ENCODE measurements at places on chromosomes 11 and 22.

DNA sequence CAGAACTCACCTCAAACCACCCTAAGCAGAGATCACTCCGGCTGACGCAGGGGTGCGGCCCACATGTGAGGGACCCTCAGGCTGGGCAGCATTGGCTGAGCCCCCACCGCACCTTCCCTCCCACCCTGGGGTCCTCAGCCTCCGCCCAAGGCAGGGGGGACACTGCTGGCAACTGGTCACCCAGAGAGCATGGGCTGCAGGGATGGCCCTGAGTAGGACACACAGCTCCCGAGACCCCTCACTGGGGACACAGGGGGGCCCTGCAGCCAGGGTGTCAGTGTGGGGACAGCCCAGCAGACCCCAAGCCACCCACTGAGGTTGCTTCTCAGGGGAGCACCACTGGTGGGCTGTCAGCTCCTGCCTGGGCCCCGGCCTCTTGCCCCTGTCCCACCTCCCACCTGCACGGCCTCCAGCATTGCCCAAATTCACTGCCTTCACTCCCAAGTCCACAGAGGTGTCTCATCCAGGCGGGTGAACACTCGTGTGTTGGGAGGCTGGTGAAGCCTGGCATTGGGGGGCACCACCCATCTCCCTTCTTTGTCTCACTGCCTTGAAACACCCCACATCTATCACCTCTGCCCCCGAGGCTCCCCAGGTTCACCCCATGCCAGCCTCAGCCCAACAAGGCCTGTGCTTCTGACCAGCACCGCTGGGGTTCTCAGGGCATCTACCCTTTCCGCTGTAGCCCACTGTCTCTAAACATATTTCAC lies 4.7 kb downstream of the C11orf21 start:
- DNase-seq: no peak

GRCh38 chr11:64196626-64197025 lies 9.9 kb upstream of the FERMT3 start:
- no peak for DNase-seq

- DNase-seq: no peak
These were observed 61.7 kb downstream of the ME3 start for GRCh38 chr11:86610559-86611341.

DNA sequence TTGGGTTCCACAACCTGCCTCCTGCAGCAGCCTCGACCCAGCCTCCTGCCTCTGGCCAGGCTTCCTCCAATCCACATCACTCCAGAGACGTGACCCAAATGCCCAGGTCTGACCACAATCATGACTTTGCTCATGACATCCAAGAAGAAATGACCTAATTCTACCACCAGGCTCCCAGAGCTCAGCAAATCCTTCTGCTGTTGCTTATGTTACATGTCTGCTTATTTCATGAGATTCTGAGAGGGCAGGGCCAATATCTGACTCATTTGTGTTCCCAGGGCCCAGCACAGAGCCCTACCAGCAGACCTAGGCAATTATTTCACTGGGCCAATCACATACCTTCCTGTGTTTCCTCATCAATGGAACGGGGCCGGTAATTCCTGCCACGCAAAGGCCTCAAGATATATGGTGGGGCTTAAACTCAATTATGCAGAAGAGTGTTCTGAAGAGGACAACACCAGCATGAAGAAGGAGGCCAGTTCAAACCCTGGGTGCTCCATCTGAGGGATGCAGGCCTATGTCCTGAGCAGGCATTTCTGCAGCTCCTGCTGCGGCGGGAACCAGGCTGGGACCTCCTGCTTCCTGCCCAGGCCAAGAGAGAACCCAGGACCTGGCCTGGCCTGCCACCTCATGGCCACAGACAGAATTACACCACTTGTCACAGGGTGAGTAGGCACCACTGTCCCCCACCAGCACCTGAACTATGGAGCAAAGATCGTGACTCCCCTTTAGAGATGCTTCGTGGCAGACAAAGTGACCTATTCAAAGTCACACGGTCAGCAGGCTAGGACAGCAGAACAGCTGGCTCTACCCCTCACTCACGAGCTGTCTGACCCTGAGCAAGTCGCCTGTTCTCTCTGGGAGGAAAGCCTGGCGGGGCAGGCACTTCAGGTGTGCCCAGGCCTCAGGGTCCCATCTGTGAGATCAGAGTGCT lies 5.9 kb downstream of the CENPM start:
- DNase-seq: no peak

- DNase-seq: no peak
These were observed 64.7 kb upstream of the LIN7C start for GRCh38 chr11:27571154-27571810.

DNA sequence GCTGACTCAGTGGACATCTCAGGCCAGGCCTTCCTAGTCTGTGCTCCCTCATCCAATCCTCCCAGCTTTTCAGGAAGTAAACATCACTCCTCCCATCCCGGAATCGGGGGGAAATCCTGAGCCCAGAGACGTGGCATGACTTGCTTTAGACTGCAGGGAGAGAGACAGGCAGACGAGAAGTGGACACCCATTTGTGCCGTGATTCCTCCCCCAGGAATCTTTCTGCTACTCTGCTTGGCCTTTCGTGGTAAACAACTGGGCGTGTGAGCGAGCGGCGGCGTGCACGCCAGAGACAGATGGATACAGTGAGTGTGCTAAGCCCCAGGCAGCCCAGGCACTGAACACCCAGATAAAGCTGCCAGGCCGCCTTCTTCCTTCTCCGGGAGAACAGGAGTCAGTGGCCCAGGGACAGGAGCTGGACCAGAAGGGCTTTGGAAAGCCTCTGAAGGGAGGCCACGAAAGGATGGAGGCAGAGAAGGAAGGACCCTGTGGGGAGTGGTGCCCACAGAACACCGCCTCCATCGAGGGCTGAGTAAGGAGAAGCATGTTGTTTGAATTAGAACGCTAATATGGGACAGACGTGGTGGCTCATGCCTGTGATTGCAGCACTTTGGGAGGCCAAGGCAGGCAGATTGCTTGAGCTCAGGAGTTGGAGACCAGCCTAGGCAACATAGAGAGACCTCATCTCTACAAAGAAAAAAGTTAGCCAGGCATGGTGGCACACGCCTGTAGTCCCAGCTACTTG lies 53.0 kb upstream of the PRR5 start:
- no peak for DNase-seq

- no peak for DNase-seq
These were observed 5.5 kb downstream of the CERK start for GRCh38 chr22:46732513-46732912.

DNA sequence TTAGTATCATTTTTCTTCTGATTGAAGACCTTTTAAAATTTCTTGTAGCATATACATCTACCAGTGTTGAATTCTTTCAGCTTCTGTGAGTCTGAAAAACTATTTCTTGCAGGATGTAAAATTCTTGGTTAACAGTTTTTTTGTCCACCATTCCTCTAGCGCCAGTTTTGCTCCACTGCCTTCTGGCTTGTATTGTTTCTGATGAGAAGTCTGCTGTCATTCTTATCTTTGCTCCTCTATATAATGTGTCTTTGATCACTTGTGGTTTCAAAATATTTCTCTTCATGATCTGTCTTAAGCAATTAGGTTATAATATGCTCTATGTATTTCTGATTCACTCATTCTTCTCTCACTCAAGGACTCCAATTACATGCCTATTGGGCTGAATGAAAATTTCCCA lies 152.3 kb downstream of the INSC start:
- no peak for DNase-seq

DNA sequence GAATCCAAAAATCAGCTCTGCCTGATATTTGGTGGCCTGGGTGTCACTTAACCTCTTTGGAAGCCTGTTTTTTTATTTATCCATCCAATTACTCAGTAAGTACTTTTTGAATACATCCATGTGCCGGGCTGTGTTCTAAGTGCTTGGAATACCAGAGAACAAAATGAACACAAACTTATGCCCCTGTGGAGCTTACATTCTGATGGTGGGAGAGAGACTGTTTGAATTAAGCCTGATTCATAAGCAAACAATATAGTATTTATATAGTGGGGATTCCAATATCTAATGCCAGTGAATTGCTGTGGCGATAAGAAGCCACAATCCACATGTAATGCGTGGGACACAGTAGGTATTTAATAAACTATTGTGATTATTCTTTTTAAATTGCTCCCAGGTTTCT lies 19.4 kb downstream of the KCNJ5 start:
- DNase-seq: no peak

- no peak for DNase-seq
These were observed 23.5 kb downstream of the CTNND1 start for GRCh38 chr11:57785072-57785471.

DNA sequence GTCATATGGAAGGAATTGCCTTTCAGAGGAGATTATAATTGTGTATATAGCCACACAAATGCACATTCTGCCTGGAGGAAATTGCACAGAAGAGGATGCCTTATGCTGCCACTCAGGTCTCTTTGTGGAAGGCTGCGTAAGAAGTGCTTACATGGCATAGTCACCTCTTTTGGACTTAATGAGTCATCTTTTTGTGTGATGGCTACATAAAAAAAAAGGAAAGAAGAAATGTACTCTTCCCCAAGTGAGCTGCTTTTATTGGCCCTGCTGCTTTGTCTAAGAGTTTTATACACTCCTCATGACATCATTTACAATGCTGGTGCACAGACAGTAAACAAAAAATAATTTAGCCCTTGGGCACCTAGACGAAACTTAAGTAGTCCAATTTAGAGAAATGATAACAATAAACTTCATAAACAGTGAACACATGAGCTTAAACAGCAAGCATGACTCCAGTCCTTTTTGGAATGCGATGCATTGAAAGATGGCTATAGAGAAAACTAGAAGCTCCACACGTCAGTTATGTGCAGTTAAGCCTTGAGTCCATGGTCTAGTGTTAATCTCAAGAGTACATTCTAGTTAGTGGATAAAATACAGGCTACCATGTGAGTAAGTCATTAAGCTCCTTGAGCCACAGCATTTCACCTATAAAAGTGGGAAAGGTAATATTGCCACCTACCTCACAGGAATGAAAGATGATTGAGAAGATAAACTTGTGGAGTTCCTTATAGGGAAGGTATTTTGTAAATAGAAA lies 12.0 kb downstream of the CSTPP1 start:
- DNase-seq: no peak

- no peak for DNase-seq
These were observed 27.7 kb downstream of the ALG9 start for GRCh38 chr11:111843661-111844060.

DNA sequence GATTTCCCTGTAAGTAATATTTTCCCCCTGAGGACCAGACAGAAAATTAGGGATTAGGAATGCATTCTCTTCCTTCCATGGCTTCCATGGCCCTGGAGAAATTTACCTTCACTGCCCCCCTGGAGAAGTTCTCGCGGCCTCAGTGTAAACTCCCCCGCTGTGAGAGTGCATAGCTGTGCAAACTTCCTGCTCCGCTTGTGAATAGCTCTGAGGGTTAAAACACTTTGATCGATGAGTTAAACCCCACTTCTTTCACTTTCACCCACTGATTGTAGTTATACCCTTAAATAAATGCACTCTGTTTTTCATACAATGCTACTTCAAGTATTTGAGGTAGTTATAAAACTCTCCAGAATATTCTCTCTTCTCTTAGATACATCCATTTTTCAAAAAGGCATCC lies 190.8 kb downstream of the DSCAML1 start:
- no peak for DNase-seq

DNA sequence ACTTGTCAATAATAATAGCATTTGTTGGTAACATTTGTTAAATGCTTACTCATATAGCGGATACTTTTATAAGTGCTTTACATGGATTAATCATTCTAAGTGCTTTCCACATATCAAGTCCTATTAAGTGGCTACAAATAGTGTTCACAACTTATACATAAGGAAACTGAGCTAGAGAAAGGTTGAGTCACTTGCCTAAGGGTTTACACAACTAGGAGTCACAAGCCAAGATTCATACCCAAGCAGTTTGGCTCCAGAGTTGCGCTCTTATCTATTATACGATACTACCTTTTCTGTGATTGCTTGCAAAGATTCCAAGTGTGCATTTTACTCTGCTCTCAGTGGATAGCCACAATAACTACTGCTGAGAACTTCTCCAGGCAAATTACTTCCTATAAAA lies 215.9 kb upstream of the CCDC90B start:
- no peak for DNase-seq

DNA sequence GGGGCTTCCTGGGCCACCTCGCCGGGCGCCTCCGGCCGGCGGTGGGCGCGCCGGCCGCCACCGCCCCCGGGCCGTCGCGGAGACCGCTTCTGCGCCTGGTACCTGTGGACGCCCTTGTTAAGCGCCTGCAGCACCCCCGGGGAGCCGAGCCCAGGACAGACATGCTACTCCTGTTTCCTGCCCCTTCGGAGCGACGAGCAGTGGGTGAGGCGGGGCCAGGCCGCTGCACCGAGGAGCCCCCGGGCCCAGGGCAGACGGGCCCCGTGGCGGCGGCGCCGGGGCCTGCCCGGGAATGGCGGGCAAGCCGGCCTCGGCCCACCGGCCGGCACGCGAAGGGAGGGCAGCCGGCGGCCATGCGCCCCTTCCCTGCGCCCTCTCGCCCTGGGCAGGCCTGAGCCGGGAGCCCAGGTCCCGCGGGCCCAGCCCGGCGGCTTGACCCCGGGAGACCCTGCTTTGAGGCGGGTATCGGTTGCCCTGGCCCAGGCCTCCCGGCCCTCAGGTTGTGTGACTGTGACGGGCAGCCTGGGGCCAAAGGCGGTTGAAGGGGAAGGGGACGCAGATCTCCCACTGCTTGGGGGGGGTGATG lies 789 bp upstream of the KDM2A start:
- DNase-seq: no peak

DNA sequence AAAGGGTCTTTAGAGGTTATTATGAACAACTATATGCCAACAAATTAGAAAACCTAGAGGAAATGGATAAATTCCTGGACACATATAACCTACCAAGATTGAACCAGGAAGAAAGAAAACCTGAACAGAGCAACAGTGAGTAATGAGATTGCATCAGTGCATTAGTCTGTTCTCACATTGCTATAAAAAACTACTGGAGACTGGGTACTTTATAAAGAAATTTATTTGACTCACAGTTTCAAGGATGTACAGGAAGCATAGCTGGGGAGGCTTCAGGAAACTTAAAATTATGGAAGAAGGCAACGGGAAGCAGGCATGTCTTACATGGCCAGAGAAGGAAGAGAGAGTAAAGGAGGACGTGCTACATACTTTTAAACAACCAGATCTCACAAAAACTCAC lies 70.8 kb upstream of the GNAZ start:
- DNase-seq: no peak

DNA sequence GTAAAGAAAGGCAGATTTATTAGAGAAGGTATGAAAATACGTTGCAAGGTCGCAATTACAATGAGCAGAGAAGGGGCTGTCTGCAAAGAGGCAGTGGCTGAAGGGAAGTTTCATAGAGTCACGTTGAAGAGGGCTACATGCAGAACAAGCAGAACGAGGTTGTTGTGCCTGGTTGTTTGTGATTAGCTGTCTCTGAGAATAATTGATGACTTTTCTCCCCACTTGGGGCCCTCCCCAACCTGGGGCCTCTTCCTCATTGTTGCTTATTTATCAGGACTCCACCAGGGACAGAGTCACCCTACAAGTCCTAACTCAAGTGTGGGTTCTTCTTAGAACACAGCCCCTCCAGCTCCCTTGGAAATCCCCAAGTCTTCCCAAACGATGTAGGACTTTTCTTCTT lies 29.1 kb downstream of the CSF2RB start:
- DNase-seq: no peak

GRCh38 chr11:111476956-111477355 lies 35.2 kb downstream of the BTG4 start:
- DNase-seq: no peak

- no peak for DNase-seq
These were observed 629.9 kb downstream of the JRKL start for GRCh38 chr11:97019754-97020153.

Measured in D721Med (cell line).